Suprapubic skin (tissue), 4 donors: ENCODE measurements at places on chromosomes 5 and 9. TPM values are rescaled to one million over a fixed set of nuclear protein-coding genes. Genes with fewer than 3 reads are reported as not detected.

GRCh38 chr9:131111186-131111853, 14.1 kb upstream of the NUP214 start:
- no peak for DNase-seq

GRCh38 chr5:95712347-95712958, 18.7 kb upstream of the RHOBTB3 start:
- DNase-seq = no peak

- peak; percentile 53 for DNase-seq
Observed at GRCh38 chr9:126513159-126514036, 100.3 kb upstream of the LMX1B start.

GRCh38 chr5:157269165-157269671, 3.3 kb downstream of the CYFIP2 start:
- no peak for DNase-seq

GRCh38 chr9:71796100-71796767, 27.9 kb upstream of the CEMIP2 start:
- DNase-seq = no peak

The SLC25A2 gene
- total RNA-seq = 0.85 TPM

The MARCOL gene
- total RNA-seq = not detected
